ENCODE measurements at places on chromosomes 16 and 17.

GRCh38 chr16:17501321-17501720 is 30.6 kb upstream of the XYLT1 start:
- H3K27me3 ChIP-seq = peaks cover 9% of the 10 kb centered on the region
- no peak overlapping the region for H3K27ac ChIP-seq
- H3K4me1 ChIP-seq = no peaks in the 10 kb centered on the region
- H3K4me3 ChIP-seq = no peak overlapping the region

GRCh38 chr17:59778996-59779395 is 71.5 kb downstream of the VMP1 start:
- no peak overlapping the region for H3K4me3 ChIP-seq
- peaks cover 18% of the 10 kb centered on the region for H3K4me1 ChIP-seq
- H3K27me3 ChIP-seq = no peaks in the 10 kb centered on the region
- H3K36me3 ChIP-seq = peaks cover 29% of the 10 kb centered on the region
- peak overlapping the region; percentile 85 for H3K27ac ChIP-seq

- peaks cover 7% of the 10 kb centered on the region for H3K36me3 ChIP-seq
- peak overlapping the region; percentile 70 for H3K27ac ChIP-seq
- H3K4me1 ChIP-seq = peaks cover 13% of the 10 kb centered on the region
These were observed 398.7 kb downstream of the XYLT1 start for GRCh38 chr16:17072104-17072503.

- H3K27me3 ChIP-seq = no peaks in the 10 kb centered on the region
- no peak for DNase-seq
- H3K27ac ChIP-seq = peak overlapping the region; percentile 83
- H3K4me3 ChIP-seq = peak overlapping the region; percentile 88
- peaks cover 23% of the 10 kb centered on the region for H3K4me1 ChIP-seq
- H3K36me3 ChIP-seq = peaks cover 29% of the 10 kb centered on the region
These were observed 840 bp downstream of the MYO1C start for GRCh38 chr17:1491443-1492248.

GRCh38 chr17:61323909-61324868 is 75.5 kb upstream of the TBX2 start:
- H3K4me1 ChIP-seq = no peaks in the 10 kb centered on the region
- H3K27me3 ChIP-seq = no peaks in the 10 kb centered on the region
- DNase-seq = no peak
- no peak overlapping the region for H3K27ac ChIP-seq
- no peak overlapping the region for H3K4me3 ChIP-seq

GRCh38 chr16:87276091-87276701 is 41.0 kb downstream of the C16orf95 start:
- no peak overlapping the region for H3K27ac ChIP-seq
- H3K36me3 ChIP-seq = no peaks in the 10 kb centered on the region
- H3K4me3 ChIP-seq = no peak overlapping the region
- H3K4me1 ChIP-seq = peaks cover 9% of the 10 kb centered on the region
- no peak for DNase-seq

GRCh38 chr16:10511829-10512228 is 68.6 kb downstream of the EMP2 start:
- no peaks in the 10 kb centered on the region for H3K36me3 ChIP-seq
- H3K4me1 ChIP-seq = no peaks in the 10 kb centered on the region
- no peaks in the 10 kb centered on the region for H3K27me3 ChIP-seq
- H3K27ac ChIP-seq = no peak overlapping the region

- peaks cover 11% of the 10 kb centered on the region for H3K27me3 ChIP-seq
- H3K4me3 ChIP-seq = no peak overlapping the region
- DNase-seq = no peak
These were observed 139.0 kb downstream of the HS3ST3A1 start for GRCh38 chr17:13462673-13463124.

DNA sequence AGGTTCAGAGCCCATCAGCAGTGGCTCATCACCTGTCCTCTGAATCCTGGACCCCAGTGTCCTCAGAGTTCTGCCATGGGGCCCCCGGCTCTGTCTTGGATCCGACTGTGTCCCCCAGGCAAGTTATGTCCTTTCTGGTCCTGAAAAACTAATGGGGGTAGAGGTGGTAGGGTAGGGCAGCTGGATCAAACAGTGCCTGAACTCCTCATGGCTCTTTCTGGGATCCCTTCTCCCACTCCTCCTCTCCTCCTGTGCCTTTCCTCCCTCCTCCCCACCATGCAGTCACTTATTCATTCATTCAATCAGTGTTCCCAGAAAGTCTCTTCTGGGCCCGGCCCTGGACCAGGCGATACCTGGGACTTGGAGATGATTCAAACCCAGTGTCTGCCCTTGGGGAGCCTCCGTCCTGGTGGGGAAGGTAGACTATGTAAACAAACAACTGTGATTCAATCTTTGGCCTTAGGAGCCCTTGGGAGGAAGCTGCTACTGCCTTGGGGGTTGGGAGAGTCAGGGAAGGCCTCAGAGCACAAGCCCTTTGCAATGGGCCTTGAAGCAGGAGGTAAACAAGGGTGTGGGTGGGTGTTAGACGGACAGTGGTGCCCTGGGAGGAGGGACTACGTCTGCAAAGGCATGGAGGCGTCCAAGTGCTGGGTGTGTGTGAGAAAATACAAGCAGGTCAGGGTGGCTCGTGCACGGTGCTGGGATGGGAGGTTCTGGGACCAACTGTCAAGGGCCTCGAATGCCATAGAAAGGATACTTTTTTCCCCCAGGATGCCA is 6.4 kb upstream of the FAM83G start:
- no peak overlapping the region for H3K4me3 ChIP-seq
- H3K4me1 ChIP-seq = no peaks in the 10 kb centered on the region
- no peaks in the 10 kb centered on the region for H3K27me3 ChIP-seq
- peaks cover 4% of the 10 kb centered on the region for H3K36me3 ChIP-seq
- no peak for DNase-seq

- H3K27ac ChIP-seq = no peak overlapping the region
- H3K4me3 ChIP-seq = no peak overlapping the region
- no peaks in the 10 kb centered on the region for H3K27me3 ChIP-seq
These were observed 345.3 kb downstream of the CA10 start for GRCh38 chr17:51813140-51813783.

DNA sequence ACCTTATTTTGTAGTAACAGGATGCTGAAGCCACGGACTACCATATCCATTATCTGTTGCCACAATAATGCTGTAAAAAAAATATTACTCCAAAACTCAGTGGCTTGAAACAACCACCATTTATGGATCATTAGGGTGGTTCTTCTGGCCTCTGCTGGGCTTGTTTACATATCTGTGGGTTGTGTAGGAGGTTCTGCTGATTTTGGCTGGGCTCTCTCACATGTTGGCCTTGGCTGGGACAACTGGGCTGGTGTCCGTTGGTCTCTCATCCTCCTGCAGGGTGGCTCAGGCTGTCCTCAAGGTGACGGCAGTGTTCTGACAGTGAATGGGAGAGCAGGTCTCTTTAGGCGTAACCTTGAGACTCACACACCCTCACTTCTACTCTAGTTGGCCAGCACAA is 76.0 kb downstream of the GPR139 start:
- no peaks in the 10 kb centered on the region for H3K27me3 ChIP-seq
- DNase-seq = no peak
- H3K27ac ChIP-seq = no peak overlapping the region
- no peaks in the 10 kb centered on the region for H3K4me1 ChIP-seq
- H3K4me3 ChIP-seq = no peak overlapping the region

DNA sequence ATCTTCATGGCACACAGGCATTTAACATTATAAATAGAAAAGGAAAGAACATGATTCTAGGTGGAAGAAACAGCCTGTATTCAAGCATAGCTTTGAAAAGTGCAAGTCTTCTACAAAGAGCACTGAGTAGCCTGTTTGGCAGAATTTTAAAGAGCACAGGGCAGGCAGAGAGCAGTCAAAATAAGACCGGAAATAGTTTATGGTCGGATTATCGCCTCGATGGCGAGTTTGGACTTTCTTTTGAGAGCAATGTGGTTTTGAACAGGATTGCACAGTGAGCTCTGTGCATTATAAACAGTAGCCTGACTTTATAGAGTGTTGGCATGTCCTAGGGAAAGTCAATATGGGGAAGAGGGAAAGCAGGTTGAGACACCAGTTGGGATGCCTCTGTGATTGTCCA is 6.2 kb upstream of the TMEM100 start:
- H3K27me3 ChIP-seq = peaks cover 33% of the 10 kb centered on the region
- H3K36me3 ChIP-seq = no peaks in the 10 kb centered on the region
- H3K4me3 ChIP-seq = no peak overlapping the region
- H3K27ac ChIP-seq = no peak overlapping the region

GRCh38 chr17:46916211-46916610 is 6.7 kb upstream of the GOSR2 start:
- no peaks in the 10 kb centered on the region for H3K4me1 ChIP-seq
- no peaks in the 10 kb centered on the region for H3K27me3 ChIP-seq
- no peak overlapping the region for H3K27ac ChIP-seq

GRCh38 chr17:48882272-48882671 is 10.3 kb upstream of the ATP5MC1 start:
- H3K4me3 ChIP-seq = no peak overlapping the region
- H3K27ac ChIP-seq = no peak overlapping the region
- H3K4me1 ChIP-seq = no peaks in the 10 kb centered on the region
- H3K27me3 ChIP-seq = no peaks in the 10 kb centered on the region
- no peak for DNase-seq

GRCh38 chr17:66240013-66240412 is 10.8 kb upstream of the APOH start:
- H3K27me3 ChIP-seq = no peaks in the 10 kb centered on the region
- no peak overlapping the region for H3K4me3 ChIP-seq
- H3K27ac ChIP-seq = no peak overlapping the region
- no peaks in the 10 kb centered on the region for H3K4me1 ChIP-seq

GRCh38 chr17:42684929-42685556 is 2.7 kb downstream of the CNTNAP1 start:
- peaks cover 17% of the 10 kb centered on the region for H3K36me3 ChIP-seq
- H3K27me3 ChIP-seq = peaks cover 26% of the 10 kb centered on the region
- H3K4me3 ChIP-seq = no peak overlapping the region
- peaks cover 28% of the 10 kb centered on the region for H3K4me1 ChIP-seq

GRCh38 chr16:17496891-17497290 is 26.1 kb upstream of the XYLT1 start:
- H3K4me3 ChIP-seq = no peak overlapping the region
- DNase-seq = no peak
- no peak overlapping the region for H3K27ac ChIP-seq

GRCh38 chr17:57466017-57466471 is 209.7 kb downstream of the MSI2 start:
- H3K27ac ChIP-seq = no peak overlapping the region
- H3K4me3 ChIP-seq = no peak overlapping the region
- H3K27me3 ChIP-seq = no peaks in the 10 kb centered on the region

- no peaks in the 10 kb centered on the region for H3K27me3 ChIP-seq
- H3K27ac ChIP-seq = no peak overlapping the region
- peaks cover 13% of the 10 kb centered on the region for H3K4me1 ChIP-seq
- DNase-seq = no peak
These were observed 126.4 kb downstream of the DYNLRB2 start for GRCh38 chr16:80667251-80667560.

DNA sequence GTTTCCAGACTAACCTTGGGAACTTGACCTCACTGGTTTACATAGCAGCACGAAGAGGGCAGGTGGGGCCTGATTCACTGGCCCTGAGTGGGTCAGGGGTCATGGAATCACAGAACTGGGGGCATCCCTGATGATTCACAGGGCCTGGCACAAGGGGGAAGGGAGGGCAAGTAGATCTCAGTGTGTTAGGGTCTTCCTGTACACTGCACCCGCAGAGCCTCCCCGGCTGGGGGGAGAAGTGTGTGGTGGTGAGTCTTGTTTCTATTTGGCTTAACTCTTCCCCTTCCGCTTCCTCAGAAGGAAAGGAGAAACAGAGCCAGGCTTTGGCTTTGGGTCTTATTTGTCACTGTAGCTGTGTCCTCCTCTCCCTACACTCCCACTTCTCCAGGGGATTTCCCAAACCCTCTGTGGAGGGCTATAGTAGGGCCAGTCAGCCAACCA is 3.7 kb downstream of the STARD3 start:
- H3K4me3 ChIP-seq = no peak overlapping the region
- peaks cover 77% of the 10 kb centered on the region for H3K4me1 ChIP-seq
- no peaks in the 10 kb centered on the region for H3K27me3 ChIP-seq
- no peak for DNase-seq
- H3K27ac ChIP-seq = no peak overlapping the region

GRCh38 chr17:32894245-32894644 is 17.3 kb upstream of the MYO1D start:
- no peaks in the 10 kb centered on the region for H3K4me1 ChIP-seq
- peaks cover 23% of the 10 kb centered on the region for H3K27me3 ChIP-seq
- no peak overlapping the region for H3K27ac ChIP-seq
- H3K36me3 ChIP-seq = no peaks in the 10 kb centered on the region
- DNase-seq = no peak

- peaks cover 49% of the 10 kb centered on the region for H3K4me1 ChIP-seq
- H3K36me3 ChIP-seq = peaks cover 27% of the 10 kb centered on the region
- DNase-seq = no peak
These were observed 51.0 kb downstream of the CMIP start for GRCh38 chr16:81495321-81496234.

DNA sequence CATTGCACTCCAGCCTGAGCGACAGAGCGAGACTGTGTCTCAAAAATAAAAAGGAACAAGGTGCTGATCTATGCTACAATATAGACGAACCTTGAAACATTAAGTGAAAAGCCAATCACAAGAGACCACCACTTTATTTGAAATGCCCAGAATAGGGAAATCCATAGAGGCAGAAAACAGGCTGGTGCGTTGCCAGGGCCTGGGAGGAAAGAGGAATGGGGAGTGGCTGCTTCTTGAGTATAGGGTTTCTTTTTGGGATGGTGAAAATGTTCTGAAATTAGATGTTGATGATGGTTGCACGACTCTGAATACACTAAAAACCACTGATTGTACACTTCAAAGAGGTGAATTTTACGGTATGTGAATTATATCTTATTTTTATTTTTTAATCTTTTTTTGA is 20.3 kb upstream of the GLIS2 start:
- H3K27ac ChIP-seq = no peak overlapping the region
- H3K36me3 ChIP-seq = no peaks in the 10 kb centered on the region
- H3K27me3 ChIP-seq = peaks cover 13% of the 10 kb centered on the region
- H3K4me1 ChIP-seq = peaks cover 5% of the 10 kb centered on the region
- DNase-seq = no peak

- peaks cover 2% of the 10 kb centered on the region for H3K4me1 ChIP-seq
- no peak overlapping the region for H3K4me3 ChIP-seq
- H3K27ac ChIP-seq = no peak overlapping the region
- DNase-seq = no peak
- H3K27me3 ChIP-seq = no peaks in the 10 kb centered on the region
These were observed 399.1 kb downstream of the MAF start for GRCh38 chr16:79201436-79201835.

- H3K4me3 ChIP-seq = no peak overlapping the region
- H3K4me1 ChIP-seq = peaks cover 22% of the 10 kb centered on the region
- H3K27ac ChIP-seq = no peak overlapping the region
- H3K27me3 ChIP-seq = no peaks in the 10 kb centered on the region
These were observed 26.1 kb downstream of the TOM1L2 start for GRCh38 chr17:17946093-17946492.

DNA sequence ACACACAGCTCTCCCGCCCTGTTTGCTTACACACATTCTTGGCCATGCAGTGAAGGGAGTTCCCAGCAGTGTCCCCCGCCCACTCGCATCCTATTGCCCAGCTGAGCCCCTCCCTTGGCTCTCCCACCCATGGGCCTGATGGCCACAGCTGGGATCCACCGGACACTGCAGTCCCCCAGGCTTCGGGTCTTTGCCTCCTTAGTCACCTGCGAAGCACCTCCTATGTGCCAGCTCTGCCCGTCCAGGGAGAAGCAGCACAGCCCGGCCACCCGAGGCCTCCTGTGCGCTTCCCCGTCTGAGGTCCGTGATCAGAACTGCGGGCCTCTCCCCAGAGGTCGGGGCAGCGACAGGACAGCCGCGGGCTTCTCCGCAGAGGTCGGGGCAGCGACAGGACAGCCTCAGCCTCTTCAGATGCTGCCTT is 136.9 kb downstream of the BANP start:
- peaks cover 3% of the 10 kb centered on the region for H3K36me3 ChIP-seq
- no peak overlapping the region for H3K4me3 ChIP-seq
- no peaks in the 10 kb centered on the region for H3K27me3 ChIP-seq

GRCh38 chr17:7477392-7478275 is 1.8 kb downstream of the ZBTB4 start:
- H3K4me3 ChIP-seq = peak overlapping the region; percentile 88
- no peak for DNase-seq
- H3K27me3 ChIP-seq = no peaks in the 10 kb centered on the region
- peaks cover 52% of the 10 kb centered on the region for H3K4me1 ChIP-seq

All from effector memory CD8-positive, alpha-beta T cell (primary cell).